ENCODE measurements at places on chromosomes 2 and 18. TPM values are rescaled to one million over a fixed set of nuclear protein-coding genes. Genes with fewer than 3 reads are reported as not detected.

The KCNF1 gene
- 0.92 TPM for total RNA-seq

The SMYD5 gene
- 30.5 TPM for total RNA-seq

The DYSF gene
- total RNA-seq: 13.0 TPM

The GAREM2 gene
- not detected for total RNA-seq

The UGT1A3 gene
- 9.0 TPM for total RNA-seq

The ANKRD30BL gene
- total RNA-seq: 0.73 TPM

The PIEZO2 gene
- total RNA-seq: 0.89 TPM
